ENCODE measurements at places on chromosomes 6 and 20.
A peak's percentile ranks its signal among the peaks of the same experiment; 100 is the strongest.

GRCh38 chr6:81128671-81129070 lies 623.8 kb downstream of the TENT5A start:
- no peak for DNase-seq

- DNase-seq = no peak
Observed at GRCh38 chr6:5570641-5571040, 309.3 kb downstream of the FARS2 start.

- no peak for DNase-seq
Observed at GRCh38 chr6:107491760-107492660, 2.1 kb downstream of the SOBP start.

GRCh38 chr6:16800341-16800740 lies 39.1 kb upstream of the ATXN1 start:
- DNase-seq = no peak

- DNase-seq = peak; percentile 81
Observed at GRCh38 chr6:4021133-4021853, 57.6 kb downstream of the FAM217A start.

DNA sequence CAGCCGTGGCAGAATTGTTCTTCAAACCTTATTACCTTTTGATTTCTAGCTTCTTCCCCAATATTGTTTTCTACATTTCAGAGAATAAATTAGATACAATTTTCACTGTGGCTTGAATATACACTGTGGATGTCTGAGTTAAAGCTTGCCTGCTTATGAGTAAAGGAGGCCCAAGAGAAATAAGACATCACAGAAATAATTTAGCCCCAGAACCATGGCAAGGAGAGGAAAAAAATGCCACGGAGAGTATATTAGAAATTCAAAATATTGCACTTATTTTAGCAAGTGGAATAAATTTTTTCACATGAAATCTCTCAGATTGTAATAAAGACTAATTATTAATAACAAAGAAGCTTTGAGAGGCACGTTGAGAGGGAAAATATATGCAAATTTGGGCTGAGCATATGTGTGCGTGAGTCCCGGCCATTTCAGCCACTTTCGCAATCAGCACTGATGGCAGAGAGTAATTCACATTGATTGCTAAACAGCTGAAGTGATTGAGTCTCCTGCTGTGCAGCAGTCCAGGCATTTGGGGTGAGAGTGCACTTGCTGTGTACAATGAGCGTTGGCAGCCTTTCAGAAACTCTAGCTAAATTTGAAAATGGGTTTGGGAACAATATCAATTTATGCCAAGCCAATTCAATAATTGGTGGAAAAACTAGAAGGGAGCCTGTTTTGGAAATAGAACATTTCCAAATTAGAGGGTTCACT lies 596.0 kb downstream of the EPM2A start:
- DNase-seq = no peak

DNA sequence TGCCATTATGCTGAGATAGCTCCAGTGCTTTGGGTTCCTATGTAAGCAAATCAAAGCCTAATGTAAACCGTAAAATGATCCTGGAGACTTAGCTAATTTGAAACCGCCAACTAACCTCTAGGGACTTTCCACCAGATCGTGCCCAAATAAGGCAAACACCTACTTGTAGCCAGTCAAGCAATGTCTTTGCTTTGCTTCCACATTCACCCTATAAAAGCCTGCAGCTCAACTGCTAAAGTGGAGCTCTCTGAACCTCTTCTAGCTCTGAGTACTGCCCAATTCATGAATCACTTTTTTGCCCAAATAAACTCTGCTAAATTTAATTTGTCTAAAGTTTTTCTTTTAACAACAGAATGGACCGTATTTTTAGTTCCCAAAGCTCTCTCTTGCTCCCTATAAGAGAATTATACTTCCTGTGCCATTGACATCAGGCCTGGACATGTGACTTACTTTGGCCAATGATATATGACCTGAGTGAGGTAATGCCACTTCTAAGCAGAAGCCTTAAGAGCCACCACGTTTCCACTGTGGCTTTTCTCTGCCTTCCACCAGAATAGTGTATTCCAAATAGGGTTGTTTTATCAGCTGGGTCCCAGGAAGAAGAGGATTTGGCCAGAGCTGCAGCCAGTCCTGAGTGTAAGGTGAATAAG lies 34.8 kb upstream of the PSMF1 start:
- no peak for DNase-seq

GRCh38 chr6:142845624-142846458 lies 99.1 kb downstream of the HIVEP2 start:
- DNase-seq = no peak

DNA sequence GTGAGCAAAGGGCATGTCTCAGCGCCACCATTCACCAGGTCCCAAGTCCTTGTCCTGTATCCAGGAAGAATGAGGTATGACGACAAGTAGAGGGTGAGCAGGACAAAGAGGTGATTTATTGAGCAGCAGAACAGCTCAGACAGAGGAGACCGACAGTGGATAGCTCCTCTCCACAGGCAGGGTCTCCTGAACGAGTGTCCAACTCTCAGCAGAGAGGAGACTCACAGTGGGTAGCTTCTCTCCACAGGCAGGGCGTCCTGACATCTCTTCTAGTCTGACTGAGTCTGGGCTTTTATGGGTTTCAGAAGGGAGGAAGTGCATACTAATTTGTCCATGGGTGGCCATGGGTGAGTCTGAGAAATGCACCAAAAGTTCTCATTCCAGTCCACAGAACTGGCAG lies 204.7 kb downstream of the ANKRD60 start:
- DNase-seq = no peak

DNA sequence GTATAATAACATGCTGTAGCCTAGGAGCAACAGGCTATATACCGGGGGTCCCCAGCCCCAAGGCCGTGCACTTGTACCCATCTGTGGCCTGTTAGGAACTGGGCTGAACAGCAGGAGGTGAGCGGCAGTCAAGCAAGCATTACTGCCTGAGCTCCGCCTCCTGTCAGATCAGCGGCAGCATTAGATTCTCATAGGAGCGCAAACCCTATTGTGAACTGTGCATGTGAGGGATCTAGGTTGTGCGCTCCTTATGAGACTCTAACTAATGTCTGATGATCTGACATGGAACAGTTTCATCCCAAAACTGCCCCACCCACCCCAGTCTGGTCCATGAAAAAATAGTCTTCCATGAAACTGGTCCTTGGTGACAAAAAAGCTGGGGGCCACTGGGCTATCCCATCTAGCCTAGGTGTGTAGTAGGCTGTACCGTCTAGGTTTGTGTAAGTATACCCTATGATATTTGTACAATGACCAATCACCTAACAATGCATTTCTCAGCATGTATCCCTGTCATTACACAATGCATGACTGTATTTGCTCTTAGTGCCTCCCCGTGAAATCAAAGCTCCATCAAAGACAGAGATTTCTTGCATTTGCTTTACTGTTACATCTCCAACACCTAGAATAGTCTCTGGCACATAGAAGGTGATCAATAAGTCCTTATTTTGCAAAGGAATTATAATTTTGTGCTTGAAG lies 30.8 kb downstream of the NHSL1 start:
- DNase-seq = no peak

DNA sequence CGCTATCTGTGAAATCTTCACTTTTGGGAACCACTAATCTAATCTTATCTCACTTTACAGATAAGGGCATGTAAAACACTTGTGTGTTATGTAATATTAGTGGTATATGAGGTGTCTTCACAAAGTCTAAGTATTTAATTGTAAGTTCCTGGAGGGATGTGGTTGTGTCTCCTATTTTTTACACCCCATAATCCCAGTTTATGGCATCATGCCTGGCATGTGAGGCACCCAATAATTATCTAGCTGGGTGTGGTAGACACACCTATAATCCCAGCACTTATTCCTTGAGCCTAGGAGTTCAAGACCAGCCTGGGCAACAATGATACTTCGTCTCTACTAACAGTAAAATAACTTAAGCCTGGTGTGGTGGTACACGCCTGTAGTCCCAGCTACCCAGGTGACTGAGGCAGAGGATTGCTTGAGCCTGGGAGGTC lies 16.5 kb upstream of the TBCC start:
- no peak for DNase-seq

DNA sequence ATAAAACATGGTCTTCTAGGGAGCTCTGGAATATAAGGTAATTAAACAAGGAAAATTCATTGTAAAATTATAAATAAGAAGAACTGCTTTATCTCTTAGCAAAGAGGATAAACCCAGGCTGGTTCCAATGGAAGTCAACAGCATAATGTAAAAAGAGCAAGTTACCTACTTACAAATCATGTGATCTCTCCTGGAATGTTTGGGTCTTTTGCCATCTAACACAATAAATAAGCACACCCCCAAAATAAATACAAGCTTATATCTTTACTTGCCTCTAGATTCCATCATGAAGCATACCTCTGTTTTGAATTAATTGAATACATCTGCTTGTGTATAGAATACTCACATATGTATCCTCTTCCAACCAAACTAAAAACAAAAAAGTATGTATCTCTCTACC lies 2.5 kb upstream of the PHACTR1 start:
- no peak for DNase-seq

DNA sequence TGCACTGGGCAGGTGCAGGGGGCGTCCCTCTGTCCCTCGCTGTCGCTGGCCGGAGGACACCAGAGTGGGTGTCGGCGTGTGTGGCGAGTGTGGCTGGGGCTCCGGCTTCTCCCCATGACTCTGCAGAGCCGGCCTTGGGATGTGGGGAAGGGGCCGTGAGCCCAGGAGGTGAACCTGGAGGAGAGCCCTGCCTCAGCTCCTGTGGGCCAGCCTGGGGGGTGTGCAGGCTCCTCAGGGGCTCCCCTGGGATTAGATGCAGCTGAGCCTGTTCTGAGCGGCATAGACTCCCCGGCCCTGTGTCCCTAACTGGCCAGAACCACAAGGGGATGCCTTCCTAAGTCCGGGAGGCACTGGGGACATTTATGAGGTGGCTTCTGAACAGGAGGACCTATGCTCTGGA lies 73.2 kb upstream of the GATA5 start:
- no peak for DNase-seq

DNA sequence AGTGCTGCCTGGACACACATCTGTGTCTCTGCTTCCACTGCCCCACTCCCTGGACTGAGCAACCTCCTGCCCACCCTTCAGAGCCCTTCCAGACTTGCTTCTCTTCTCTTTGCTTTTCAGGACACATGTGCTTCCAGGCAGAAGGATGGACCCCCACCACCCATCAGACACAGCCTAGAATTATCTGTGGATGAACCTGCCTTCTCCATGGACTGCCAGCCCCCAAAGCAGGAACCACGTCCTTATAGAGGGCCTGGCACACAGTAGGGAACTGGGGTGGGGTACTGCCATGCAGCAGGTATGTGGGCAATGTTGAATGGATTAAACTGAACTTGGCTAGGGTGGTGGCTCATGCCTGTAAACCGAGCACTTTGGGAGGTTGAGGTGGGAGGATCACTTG lies 3.6 kb downstream of the KIAA1755 start:
- no peak for DNase-seq

- DNase-seq = no peak
Observed at GRCh38 chr6:146297815-146298214, 245.8 kb upstream of the RAB32 start.

DNA sequence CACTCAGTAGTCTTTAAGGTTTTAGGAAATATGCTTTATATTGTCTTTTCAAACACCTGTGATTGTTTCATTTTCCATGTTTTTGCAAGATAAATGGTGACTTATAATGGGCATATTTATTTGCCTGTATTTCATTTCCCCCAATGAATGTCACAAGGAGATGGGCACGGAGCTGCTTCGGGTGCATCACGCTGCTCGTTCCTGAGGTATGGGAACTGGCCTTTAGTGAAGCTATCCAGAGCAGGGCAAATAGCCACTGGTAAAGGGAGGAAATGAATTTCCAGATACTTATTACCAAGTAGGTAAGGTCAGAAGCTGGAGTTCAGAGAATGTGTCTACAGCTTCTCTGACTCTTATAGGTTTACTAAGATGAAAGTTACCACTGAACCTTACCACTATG lies 3.7 kb downstream of the POU3F2 start:
- DNase-seq = no peak

- DNase-seq = no peak
Observed at GRCh38 chr6:107622269-107622668, 132.4 kb downstream of the SOBP start.

- no peak for DNase-seq
Observed at GRCh38 chr20:22381812-22382416, 202.5 kb downstream of the FOXA2 start.

- no peak for DNase-seq
Observed at GRCh38 chr6:3321042-3321441, 62.3 kb downstream of the PSMG4 start.

GRCh38 chr6:47519279-47519678 lies 41.7 kb downstream of the CD2AP start:
- DNase-seq = no peak

- no peak for DNase-seq
Observed at GRCh38 chr6:151832710-151833109, 25.2 kb downstream of the ESR1 start.

DNA sequence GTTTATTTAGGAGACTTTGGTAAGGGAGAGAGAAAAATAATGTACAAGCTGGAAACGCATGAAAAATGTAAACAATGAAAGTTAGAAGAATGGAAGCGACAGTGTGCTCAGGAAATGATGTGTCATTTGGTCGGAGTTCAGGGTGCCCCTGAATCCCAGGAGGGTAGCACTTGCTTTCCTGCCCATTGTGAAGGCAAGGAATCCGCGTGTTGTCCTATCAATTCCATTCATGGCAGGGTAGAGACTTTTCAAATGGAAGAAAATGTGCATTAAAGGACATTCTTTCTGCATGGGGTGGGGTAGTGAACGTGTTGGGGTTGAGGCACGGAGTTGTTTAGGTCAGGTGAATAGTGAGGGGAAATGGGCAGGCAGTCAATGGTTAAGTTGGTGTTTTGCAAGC lies 33.7 kb downstream of the GCNT2 start:
- no peak for DNase-seq

- DNase-seq = no peak
Observed at GRCh38 chr20:43974695-43975094, 60.0 kb downstream of the TOX2 start.

GRCh38 chr20:9126527-9126926 lies 57.6 kb downstream of the PLCB4 start:
- DNase-seq = no peak

GRCh38 chr20:25140968-25141367 lies 54.5 kb upstream of the ENTPD6 start:
- no peak for DNase-seq

Data from GM13977 (cell line).